Naive thymus-derived CD8-positive, alpha-beta T cell (primary cell): ENCODE measurements at places on chromosomes 4 and X. TPM values are rescaled to one million over a fixed set of nuclear protein-coding genes. Genes with fewer than 3 reads are reported as not detected.

Gene ADH1A
- not detected for polyA plus RNA-seq

Gene CXorf65
- polyA plus RNA-seq, result not detected

Gene MTMR8
- 3.5 TPM for polyA plus RNA-seq

DNA sequence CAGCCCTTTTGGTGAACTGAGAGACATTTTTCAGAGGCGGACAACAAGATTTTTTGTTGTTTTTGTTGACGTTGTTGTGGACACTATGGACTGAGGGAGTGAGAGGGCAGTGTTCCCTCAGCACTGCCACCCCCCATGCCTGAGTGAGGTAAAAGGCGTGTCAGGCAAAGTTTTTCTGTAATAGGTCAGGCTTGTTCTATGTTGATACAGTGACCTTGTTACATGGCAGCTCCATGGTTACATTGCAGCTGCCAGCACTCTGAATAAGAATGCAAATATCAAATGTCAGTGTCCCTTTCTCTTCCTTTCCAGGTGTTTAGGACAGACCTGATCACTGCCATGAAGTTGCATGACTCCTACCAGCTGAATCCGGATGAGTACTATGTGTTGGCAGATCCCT lies 36.6 kb downstream of the JADE1 start:
- DNase-seq, result no peak
- H3K27ac ChIP-seq, result peak overlapping the region; percentile 50
- H3K4me1 ChIP-seq, result peaks cover 29% of the 10 kb centered on the region
- H3K4me3 ChIP-seq, result no peak overlapping the region
- H3K36me3 ChIP-seq, result peaks cover 97% of the 10 kb centered on the region
- no peaks in the 10 kb centered on the region for H3K27me3 ChIP-seq

DNA sequence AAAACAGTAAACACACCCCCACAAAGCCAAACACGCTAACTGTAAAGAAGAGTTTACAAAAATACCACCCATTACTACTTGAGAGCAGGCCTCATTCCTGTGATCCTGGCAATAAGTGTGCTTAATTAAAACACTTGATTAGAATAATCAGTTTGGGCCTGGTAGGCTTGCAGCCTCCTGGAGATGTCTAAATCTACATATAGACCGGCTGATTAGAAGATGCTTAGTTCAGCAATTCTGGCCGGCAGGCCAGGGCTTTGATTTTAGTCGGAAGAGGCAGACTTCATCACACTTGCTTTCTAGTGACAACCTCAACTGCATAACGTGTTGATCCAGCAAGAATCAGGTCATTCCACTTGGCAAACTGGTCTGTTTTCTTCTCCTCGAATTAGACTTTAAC lies 114.0 kb downstream of the DCTD start:
- H3K27ac ChIP-seq, result no peak overlapping the region
- no peak overlapping the region for H3K4me3 ChIP-seq
- H3K4me1 ChIP-seq, result peaks cover 9% of the 10 kb centered on the region
- no peaks in the 10 kb centered on the region for H3K36me3 ChIP-seq

DNA sequence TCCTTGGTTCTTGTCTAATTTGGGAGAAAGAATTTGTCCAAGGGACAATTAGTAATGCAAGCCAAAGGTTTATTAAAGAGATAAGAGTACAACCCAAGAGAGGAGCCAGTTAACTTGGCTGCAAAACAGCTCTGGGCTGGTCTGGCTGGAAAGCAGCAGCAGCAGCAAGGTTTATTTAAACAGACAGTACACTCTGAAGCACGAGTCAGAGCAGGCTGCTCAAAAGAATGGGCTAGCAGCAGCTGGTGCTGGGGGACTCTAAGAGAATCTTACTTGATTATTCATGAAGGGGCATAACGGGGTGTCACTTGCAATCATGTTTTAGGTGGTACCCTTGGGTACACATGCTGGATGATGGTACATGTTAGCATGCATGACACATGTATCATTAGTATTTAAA lies 17.1 kb upstream of the CT47C1 start:
- H3K36me3 ChIP-seq, result no peaks in the 10 kb centered on the region
- DNase-seq, result no peak
- peaks cover 2% of the 10 kb centered on the region for H3K27me3 ChIP-seq
- H3K27ac ChIP-seq, result no peak overlapping the region
- no peaks in the 10 kb centered on the region for H3K4me1 ChIP-seq
- no peak overlapping the region for H3K4me3 ChIP-seq

- no peaks in the 10 kb centered on the region for H3K4me1 ChIP-seq
- no peak overlapping the region for H3K4me3 ChIP-seq
- DNase-seq, result no peak
- no peak overlapping the region for H3K27ac ChIP-seq
- H3K36me3 ChIP-seq, result no peaks in the 10 kb centered on the region
- no peaks in the 10 kb centered on the region for H3K27me3 ChIP-seq
Observed at GRCh38 chr4:20625426-20625825, 74.8 kb upstream of the PACRGL start.

GRCh38 chr4:176833400-176834175 lies 40.9 kb upstream of the VEGFC start:
- no peak overlapping the region for H3K27ac ChIP-seq
- no peaks in the 10 kb centered on the region for H3K27me3 ChIP-seq
- no peak for DNase-seq
- no peak overlapping the region for H3K4me3 ChIP-seq
- H3K36me3 ChIP-seq, result no peaks in the 10 kb centered on the region
- no peaks in the 10 kb centered on the region for H3K4me1 ChIP-seq

GRCh38 chr4:7424553-7425111 lies 10.1 kb downstream of the PSAPL1 start:
- no peaks in the 10 kb centered on the region for H3K4me1 ChIP-seq
- no peaks in the 10 kb centered on the region for H3K36me3 ChIP-seq
- H3K27me3 ChIP-seq, result no peaks in the 10 kb centered on the region
- no peak overlapping the region for H3K27ac ChIP-seq
- H3K4me3 ChIP-seq, result no peak overlapping the region

- no peak overlapping the region for H3K4me3 ChIP-seq
- H3K4me1 ChIP-seq, result peaks cover under 1% of the 10 kb centered on the region
- no peaks in the 10 kb centered on the region for H3K27me3 ChIP-seq
- peaks cover 4% of the 10 kb centered on the region for H3K36me3 ChIP-seq
- no peak for DNase-seq
- no peak overlapping the region for H3K27ac ChIP-seq
Observed at GRCh38 chr4:169485791-169486742, 126.3 kb downstream of the NEK1 start.
